ENCODE measurements at places on chromosomes 12 and 14.

GRCh38 chr14:71659159-71659558 lies 273.1 kb upstream of the RGS6 start:
- DNase-seq = peak; percentile 90

DNA sequence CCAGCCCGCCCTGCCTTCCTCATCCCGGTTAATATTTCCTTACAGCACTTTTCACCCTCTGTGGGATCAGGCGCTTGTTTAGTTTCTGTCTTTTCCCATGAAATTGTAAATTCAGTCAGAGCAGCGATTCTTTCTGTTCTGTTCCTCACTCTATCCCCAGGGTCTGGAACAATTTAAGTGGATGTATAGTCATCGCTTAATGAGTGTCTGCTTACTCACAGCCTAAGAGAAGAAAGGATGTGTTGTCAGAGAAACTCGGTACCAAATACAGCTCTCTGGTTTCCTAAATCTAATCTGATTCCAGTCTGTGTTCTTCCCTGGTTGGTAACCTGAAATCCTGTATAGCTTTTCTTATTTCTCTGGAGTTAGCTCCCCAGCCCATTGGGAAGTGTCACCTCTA lies 44.9 kb downstream of the FOS start:
- DNase-seq = no peak

- no peak for DNase-seq
These were observed 347.4 kb downstream of the DPF3 start for GRCh38 chr14:72546344-72547016.

DNA sequence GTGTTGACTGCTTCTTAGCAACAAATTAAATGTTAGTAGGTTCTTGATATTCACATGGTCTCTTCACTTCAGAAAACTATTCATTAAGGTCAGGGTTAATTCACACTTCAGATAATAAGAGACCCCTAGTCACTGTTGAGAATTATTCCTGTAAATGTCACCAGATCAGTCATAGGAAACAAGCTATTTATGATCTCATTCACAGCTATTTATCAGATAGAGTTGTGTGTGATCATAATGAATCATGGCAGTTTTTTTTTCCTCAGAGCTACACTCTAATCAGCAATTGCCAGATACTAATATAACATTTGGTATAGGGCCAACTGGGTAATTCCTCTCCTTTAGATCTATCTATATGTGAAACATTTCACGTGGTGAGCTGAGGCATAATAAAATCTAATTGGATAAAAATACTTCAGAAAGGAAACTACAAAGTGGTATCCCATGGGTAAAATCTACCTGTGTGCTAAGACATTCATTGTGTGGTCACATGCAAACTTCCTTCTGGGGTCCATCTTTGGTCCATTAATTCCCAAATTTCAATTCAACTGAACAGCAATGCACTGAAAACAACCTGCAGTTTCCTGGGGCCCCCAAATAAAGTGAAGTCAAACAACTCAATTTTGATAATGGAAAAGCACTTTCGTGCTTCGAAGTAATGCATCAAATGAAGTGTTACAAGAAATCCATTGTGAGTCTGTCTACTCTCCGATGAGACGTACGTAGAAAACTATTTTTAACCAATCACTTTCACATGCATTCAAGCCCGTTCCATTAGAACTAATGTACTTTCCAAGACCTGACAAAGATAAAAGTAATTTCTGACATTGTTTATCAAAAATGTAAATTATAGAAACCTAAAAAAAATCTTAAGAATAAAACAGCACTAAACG lies 197.0 kb downstream of the ACSS3 start:
- DNase-seq = no peak

DNA sequence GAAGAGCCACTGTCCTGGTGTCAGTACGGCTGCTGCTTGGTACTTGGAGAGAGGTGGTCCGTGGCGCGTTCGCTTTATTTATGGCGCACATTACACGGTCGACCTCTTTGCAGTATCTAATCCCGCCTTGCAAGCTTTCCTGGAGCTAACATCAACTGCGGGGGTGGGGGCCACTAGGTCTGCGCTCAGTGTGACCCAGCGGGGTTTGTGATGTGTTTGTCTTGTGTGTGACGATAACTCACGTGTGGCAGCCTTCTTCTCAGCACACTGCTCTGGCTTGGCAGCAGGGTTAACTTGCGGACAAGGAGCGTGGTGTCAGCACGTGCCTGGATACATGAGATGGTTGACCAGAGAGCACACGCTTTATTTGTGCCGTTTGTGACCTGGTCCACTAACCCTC lies 122.2 kb upstream of the RTL1 start:
- DNase-seq = no peak

- DNase-seq = no peak
These were observed 980.6 kb downstream of the SLC6A15 start for GRCh38 chr12:83932011-83932410.

DNA sequence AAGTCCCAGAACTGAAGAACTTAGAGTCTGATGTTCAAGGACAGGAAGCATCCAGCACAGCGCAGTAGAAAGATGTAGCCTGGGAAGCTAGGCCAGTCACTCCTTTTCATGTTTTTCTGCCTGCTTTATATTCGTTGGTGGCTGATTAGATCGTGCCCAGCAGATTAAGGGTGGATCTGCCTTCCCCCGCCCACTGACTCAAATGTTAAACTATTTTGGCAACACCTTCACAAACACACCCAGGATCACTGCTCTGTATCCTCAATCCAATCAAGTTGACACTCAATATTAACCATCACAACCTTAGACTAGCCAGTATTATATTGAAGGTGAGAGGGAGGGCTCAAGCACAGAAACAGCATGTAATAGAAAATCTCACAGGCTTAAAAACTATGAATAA lies 222.9 kb downstream of the C12orf50 start:
- no peak for DNase-seq

- no peak for DNase-seq
These were observed 167.7 kb downstream of the DYRK2 start for GRCh38 chr12:67816269-67816668.

DNA sequence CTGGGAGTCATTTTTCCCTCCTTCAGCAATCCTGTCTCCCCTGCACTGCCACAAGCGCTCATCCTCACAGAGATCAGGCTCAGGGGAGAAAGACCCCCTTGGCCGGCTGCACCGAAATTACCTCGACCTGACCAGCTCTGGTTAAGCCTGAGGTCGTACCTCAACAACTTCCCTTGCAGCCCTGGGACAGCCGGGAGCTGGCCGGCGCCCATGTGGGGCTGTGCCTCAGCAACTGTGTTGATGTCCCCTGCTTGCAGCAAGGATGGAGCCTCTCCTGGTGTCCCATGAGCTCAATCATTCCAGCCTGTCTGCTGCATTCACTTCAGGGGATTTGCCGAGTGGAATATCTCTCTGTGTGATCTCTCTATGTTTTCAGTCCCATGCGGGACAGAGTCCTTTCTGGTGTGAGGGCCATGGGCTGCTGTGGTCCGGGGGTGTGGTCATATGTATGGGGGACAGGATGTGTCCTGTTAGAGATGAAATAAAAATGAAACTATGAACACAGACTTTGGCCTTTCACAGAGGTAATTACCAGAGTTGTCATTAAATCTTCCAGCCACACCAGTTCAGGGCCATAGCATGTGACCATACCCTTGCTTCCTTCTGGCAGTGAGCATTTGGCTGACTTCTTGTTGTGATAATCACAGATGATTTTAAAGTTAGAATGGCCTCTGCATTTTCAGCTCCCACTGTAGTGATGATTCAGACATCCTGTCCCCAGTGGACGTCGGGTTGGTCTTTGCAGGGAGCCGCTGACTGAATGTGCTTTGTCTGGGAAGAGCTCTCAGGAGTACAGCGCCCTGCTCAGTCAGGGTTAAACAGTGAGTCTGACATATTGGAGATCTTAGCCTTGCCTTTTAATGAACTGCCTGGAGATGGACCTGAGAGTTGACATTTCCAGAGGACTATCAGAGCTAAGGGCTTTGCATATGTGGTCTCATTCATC lies 405.9 kb downstream of the AACS start:
- DNase-seq = no peak

DNA sequence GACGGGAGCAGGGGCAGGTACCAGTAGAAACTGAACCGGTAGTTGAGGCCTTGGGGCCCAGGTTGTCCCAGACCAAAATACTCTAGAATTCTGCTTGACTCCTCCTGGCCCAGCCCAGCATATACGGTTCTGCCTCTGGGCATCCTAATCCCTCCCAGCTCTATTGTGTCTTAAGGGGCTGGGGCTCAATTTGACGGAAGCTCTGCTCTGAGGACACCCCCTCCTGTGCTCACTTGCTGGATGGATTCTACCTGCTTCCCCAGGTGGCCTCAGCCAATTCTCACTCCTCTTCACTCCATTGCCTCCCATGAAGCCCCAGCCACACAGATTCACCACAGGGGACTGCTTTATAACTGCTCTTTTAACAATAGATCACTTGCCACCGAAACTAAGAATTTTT lies 219.5 kb upstream of the FKBP4 start:
- no peak for DNase-seq

GRCh38 chr12:74892057-74892633 lies 317.5 kb downstream of the KCNC2 start:
- no peak for DNase-seq

DNA sequence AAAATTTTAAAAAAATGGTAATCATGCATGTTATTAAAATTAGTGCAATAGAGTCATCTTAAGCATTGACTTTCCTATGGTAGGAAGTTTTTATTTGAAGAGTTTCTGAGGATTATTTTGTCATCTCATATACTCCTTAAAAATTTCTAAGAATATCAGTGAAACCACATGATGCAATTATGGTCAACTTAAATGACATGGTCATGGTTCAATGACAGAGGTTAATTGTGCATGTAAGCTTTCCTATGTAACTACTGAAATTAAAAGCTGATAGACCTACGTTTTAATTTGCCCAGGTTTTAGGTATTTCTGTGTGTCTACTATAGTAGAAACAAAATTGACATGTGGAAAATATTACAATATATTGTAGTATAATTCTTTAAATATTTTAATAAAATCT lies 21.0 kb upstream of the LMO3 start:
- no peak for DNase-seq

DNA sequence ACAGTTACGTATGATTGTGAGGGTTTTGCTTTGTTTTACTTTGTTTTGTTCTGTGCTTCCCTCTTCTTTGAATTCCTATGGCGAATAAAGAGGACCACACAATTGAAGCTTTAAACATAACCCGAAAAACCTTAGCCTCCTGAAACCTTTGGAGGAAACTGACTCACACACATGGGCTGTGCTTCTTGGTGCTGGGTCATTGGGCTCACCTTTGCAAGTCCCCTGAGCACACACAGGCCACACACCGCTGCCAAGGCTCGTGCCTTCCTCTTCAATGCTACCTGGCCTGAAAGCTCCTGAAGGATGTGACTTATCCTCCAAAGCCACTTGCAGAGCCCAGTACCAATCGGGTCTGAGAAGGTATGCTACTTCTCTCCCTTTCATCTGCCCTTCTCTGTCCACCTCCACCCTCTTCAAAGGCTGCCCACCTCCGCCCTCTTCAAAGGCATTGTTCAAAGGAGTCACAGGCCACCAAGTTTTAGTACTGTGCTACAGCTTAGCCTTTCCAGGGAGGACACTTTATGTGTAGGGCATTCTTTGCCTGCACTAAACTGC lies 114.6 kb downstream of the FOXN3 start:
- DNase-seq = peak; percentile 58

DNA sequence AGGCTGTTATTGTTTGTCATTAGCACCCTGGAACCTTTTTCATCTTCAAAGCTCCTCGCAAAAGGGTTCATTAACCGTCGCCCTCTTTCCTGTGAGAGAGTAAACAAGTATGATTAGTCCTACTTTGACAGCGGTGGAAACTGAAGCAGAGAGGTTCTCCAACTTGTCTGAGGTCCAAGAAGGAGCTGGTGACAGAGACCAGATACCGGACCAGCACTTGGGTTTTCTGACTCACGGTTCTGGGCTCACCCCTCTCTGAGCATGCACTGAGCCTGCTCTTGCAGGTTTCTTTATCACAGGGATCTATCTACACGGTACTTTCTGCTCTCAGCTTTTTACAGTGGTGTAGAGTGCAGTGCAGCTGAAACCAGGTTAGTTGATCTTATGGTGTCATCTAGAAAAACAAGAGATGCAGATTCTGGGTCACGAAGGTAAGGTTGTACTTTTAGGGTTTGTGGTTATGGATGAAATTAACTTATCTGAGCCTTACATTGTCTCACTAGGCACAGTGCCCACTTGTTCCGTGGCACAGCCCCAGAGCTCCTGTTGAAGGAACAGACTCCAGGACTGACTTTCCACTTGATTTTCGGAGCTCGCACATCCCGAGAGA lies 62.1 kb downstream of the PPP2R5C start:
- no peak for DNase-seq

- DNase-seq = peak; percentile 66
These were observed 6.4 kb downstream of the ATN1 start for GRCh38 chr12:6934110-6934509.

GRCh38 chr14:100784523-100785337 lies 41.2 kb upstream of the MEG3 start:
- no peak for DNase-seq

DNA sequence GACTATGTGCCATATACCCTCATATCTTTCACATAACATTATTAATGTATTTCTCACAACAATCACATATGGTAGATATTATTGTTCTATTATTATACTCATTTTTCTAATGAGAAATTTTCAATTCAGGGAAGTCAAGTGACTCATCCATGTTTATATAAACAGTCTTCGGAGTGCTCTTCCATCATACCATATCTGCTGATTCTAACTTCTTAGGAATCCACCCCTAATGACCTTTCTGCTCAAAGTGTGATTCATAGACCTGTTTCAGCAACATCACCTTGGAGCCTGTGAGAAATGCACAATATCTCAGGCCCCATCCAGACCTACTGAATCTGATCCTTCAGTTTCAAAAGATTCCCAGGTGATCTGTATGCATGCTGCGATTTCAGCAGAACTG lies 39.8 kb upstream of the OVCH1 start:
- DNase-seq = peak; percentile 88

DNA sequence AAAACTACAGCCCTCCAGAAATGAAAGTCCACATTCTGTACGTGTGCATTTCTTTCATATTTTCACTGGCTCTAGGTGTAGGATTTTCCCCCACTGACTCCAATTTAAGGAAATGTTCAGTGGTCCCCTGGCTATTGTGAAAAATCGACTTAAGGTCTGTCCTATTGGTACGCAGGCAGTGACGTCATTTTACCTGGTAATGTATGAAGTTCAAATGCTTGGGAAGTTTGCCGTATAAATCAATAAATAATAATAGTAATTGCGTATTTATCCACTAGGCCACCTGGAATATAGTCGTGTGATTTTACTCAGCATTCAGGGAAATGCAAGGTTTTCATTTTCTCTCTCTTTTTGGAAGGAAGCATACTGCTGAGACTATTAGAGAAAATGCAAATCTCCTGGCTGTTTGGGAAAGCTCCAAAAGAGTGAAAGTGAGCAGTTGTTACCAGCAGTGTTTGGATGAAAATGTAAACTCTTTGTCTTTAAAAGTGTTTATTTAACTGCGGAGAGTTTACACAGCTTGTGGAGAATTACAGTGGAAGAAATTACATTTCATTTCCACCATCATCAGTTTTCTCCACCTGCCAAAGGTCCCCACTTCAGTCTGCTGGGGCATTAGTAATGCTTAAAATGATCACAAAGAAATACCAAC lies 107.0 kb downstream of the EXOC5 start:
- DNase-seq = no peak

- no peak for DNase-seq
These were observed 68.2 kb downstream of the KSR2 start for GRCh38 chr12:117900561-117900960.

GRCh38 chr14:26598081-26598671 lies 343 bp upstream of the NOVA1 start:
- peak; percentile 44 for DNase-seq
